ENCODE measurements at places on chromosomes 13 and 19.

DNA sequence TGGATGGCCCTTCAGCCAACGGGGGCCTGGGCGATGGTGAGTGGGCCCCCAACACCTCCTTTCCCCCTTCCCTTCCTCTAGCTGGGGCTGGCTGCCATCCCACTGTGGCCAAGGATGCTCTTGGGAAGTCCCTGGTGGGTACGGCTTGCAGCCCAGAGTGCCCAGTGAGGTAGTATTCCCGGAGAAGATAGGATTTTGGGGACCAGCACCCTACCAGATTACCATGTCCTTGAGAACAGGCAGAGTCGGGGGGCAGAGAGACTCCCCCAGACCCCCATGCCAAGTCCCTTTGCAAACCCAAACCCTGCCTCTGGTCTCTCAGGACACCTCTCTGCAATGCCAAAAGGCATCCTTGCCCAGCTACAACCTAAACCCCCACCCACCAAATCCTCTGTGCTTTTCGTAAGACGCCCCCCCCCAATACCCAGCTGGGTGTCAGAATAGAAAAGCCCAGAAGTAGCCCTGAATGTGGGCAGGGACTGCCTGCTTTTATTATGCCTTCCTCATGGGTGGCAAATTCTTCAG, 1.7 kb downstream of the HIF3A start:
- peak; percentile 40 for DNase-seq

GRCh38 chr19:607301-608154, 17.8 kb downstream of the HCN2 start:
- DNase-seq = no peak

DNA sequence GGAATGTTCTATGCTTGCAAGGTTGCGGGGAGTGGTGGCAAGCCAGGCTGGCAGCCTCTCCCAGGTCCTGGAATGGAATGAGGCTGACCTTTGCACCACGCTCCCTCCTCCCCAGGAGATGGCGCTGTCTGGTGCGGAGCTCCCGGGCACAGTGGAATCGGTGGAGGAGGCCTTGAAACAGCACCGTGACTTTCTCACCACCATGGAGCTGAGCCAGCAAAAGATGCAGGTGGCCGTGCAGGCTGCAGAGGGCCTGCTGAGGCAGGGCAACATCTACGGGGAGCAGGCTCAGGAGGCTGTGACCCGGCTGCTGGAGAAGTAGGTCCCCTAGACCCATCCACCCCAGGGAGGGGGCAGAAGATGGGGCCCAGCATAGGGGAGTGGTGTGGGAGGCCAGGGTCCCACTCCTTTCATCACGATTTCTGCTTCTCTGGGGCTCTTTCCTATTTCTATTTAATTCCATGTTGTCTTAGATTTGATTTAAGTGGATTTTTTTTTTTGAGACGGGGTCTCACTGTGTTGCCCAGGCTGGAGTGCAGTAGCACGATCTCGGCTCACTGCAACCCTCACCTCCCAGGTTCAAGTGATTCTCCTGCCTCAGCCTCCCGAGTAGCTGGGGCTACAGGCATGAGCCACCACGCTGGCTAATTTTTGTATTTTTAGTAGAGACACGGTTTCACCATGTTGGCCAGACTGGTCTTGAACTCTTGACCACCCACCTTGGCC, 53.2 kb upstream of the SHKBP1 start:
- DNase-seq = peak; percentile 41

DNA sequence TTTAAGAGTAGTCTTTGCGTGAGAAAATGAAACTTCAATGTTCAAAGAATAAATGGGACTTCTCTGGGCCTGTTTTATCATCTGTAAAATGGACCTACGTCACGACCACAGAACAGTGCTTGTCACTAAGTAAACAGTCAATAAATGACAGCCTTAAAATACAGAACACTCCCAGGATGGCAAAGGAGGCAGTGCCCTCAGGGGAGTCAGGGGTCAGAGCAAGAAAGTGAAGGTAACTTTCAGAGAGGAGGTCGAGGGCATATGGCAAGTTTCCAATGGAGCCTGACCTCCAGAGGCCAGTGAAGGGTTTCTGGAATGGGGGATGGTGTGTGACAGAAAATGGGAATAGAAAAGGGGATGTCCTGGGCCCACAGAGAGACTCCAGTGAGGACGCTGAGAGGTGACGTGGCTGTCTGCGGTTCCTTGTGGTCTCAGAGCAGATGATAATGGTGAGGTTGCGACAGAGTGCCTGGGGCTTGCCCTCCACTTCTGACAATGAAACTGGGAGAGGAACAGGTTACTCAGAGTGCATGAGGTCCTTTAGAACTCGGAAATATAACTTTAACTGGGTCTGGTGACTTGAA, 91.8 kb downstream of the UBL3 start:
- no peak for DNase-seq

DNA sequence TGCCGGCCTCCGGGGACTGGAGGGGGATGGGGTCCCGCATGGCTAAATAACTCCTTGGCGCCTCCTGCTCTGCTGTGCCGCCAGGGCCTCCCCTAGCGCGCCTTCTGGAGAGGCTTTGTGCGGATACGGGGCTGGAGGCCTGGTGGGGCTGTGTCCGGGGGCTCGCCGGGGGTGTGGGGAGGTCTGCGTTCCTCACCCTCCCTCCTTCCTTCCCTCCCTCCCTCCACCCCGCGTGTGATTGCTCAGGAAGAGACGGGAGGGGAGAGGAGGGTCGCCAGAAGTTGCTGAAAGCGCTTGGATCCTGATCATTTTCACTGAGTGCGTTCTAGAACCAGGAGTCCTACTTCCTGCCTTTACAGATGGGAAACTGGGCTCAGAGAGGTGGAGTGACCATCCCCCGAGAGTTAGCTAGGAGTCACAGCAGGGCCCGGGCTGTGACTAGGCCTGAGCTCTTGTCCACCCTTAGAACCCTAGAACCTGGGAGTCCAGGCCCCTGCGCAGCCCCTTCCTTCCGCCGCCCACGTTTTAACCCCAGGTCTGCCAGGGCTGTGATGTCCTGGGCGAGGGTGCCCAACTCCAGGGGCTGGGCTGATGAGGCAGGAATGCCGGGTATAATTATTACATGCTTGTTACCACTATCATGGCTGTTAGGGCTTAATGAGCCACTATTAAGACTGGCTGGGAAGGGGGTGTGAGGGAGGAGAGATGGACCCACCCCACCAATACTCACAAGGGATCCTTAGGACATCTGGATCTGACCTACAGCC, 782 bp upstream of the JUND start:
- DNase-seq = peak; percentile 89

DNA sequence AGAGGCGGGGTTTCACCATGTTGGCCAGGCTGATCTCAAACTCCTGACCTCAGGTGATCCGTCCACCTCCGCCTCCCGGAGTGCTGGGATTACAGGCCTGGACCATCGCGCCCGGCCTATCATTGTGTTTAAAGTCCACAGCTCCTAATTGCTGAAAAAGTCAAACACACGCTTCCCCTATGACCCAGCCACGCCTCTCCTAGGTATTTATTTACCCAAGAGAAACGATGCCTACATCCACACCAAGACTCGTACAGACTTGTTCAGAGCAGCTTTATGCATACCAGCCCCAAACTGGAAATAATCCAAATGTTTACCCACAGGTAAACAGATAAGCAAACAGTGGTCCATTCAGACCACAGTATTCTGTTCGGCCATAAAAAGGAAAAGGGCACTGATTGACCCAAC, 15.1 kb downstream of the ZNRF4 start:
- no peak for DNase-seq

GRCh38 chr13:93848247-93848646, 621.6 kb downstream of the GPC6 start:
- DNase-seq = no peak

DNA sequence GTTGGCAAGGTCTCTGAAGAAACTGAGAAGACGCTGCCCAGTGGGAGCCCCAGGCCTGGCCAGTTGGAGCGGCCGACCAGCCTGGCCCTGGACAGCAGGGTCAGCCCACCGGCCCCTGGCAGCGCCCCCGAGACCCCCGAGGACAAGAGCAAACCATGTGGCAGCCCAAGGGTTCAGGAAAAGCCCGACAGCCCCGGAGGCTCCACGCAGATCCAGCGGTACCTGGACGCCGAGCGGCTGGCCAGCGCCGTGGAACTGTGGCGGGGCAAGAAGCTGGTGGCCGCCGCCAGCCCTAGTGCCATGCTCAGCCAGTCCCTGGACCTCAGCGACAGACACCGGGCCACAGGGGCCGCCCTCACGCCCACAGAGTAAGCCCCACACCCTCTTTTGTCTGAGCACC, 20.1 kb upstream of the USE1 start:
- DNase-seq = no peak

DNA sequence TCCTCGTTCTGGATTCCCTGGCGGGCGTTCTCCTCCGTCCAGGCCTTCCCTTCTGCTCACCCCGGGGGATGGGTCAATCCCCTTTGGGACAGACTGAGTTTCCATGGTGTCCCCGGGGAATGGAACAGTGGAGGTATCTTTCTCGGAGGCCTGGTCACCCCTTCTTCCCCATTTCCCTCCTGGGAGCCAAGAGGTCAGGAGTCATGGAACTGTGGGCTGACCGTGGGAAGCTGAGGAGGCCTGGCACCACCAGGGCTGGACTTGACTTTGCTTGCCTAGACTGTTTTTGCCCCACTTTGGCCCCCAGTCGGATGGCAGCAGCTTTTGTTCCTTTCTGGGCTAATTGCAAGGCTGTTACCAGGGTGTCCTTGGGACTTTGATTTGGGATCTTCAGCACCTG, 2.0 kb downstream of the NACC1 start:
- no peak for DNase-seq

- no peak for DNase-seq
Measured at GRCh38 chr13:66879988-66880387, 350.1 kb downstream of the PCDH9 start.

All from NCI-H1092 treated with DMSO at 0.1 percent for 48 hours (cell line).